ENCODE measurements at places on chromosomes 3 and 15.

GRCh38 chr15:90103701-90104329, 1.5 kb upstream of the IDH2 start:
- peak; percentile 39 for DNase-seq

GRCh38 chr3:107432646-107433045, 55.4 kb downstream of the CCDC54 start:
- DNase-seq: no peak

GRCh38 chr3:195809796-195810454, 1.8 kb downstream of the MUC4 start:
- no peak for DNase-seq

- DNase-seq: no peak
Observed at GRCh38 chr3:100090669-100091005, 23.7 kb downstream of the FILIP1L start.

- peak; percentile 42 for DNase-seq
Observed at GRCh38 chr15:89177633-89178306, 43.6 kb downstream of the RLBP1 start.

DNA sequence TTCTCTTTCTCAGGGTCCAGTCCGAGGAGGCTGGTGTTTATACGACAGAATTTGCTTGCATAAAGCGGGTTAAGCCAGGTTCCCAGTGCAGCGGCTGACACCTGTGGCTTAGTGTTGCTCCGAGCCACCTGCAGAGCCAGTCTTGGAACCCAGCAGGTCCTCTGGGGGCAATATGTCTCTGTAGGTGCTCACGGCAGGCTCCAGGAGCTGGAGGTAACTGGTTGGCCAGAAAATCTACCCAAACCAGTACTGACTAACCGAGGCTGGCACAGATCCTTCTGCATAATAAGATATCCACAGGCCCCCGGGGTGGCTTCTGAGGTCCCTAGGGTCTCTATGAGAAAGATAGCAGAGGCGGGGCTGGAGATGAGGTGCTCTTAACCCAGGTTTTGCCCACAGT, 3.2 kb downstream of the MGLL start:
- DNase-seq: peak; percentile 45

DNA sequence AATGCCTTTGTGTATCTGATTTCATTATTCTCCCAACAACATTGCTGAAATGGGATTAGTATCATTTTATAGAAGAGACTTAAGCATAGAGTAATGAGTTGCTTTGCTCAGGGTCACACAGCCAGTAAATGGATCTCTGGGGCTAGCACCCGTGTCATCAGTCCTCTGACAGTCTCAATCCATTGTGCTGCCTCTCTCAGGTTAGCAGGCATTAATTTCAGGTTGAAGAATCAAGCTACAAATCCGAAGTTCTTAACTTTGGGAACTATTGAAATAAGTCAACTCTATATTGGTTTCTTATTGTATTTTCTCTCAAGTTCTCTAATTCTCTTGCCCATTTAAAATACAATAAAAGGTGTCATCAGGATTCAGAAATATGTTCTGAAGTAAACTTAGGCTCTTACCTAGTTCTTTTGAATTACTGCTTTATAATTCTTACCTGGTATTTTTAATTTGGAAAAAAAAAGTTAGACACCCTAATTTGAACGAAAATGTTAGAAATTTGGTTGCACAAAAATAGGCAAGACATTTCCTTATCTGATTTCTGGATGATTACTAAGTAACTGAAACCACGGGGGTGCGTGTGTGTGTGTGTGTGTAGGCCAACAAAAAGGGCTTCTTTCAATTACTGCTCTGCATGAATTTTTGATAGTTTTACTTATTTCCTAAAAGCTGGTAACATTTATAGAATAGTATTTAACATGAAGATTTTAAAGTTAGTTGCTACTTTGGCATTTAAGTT, 189.8 kb downstream of the MBNL1 start:
- no peak for DNase-seq

- DNase-seq: no peak
Observed at GRCh38 chr3:148971401-148972163, 19.8 kb upstream of the GYG1 start.

- no peak for DNase-seq
Observed at GRCh38 chr3:13338996-13339395, 81.1 kb downstream of the NUP210 start.

Data from NCI-H146 (cell line).